Activated CD8-positive, alpha-beta memory T cell treated with anti-CD3 and anti-CD28 coated beads, Interleukin-2, amount 10 ng/mL, durations not matched to agents 7 days and 5 days (primary cell): ENCODE measurements at places on chromosomes 3 and 15.

GRCh38 chr3:194312186-194312742 is 38.9 kb downstream of the CPN2 start:
- DNase-seq, result no peak
- H3K4me3 ChIP-seq, result no peak overlapping the region
- H3K4me1 ChIP-seq, result peaks cover 59% of the 10 kb centered on the region
- peaks cover 2% of the 10 kb centered on the region for H3K36me3 ChIP-seq
- H3K27me3 ChIP-seq, result peaks cover 59% of the 10 kb centered on the region

GRCh38 chr3:122233101-122233952 is 49.9 kb downstream of the CASR start:
- peaks cover 31% of the 10 kb centered on the region for H3K4me1 ChIP-seq
- H3K36me3 ChIP-seq, result no peaks in the 10 kb centered on the region
- peaks cover 26% of the 10 kb centered on the region for H3K27me3 ChIP-seq
- no peak overlapping the region for H3K4me3 ChIP-seq
- no peak for DNase-seq

DNA sequence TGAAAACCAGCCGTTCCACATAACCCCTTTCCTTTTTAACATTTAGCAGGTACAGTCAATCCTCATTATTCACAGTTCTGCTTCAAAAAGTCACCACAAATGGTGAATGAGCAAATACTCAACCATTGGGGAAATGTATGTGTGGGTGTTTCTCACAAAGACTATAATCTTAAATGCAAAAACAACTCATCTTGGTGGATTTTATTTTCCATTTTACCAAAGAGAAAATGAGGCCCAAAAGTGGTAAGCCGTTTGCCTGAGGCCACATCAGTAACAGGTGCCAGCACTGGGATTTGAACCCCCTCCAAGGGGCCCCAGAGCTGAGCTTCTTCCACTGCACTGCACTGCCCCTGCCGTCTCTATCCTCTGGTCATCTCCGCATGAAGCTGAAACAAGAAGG is 208.8 kb downstream of the OSBPL10 start:
- no peaks in the 10 kb centered on the region for H3K27me3 ChIP-seq
- H3K27ac ChIP-seq, result no peak overlapping the region
- H3K36me3 ChIP-seq, result peaks cover 4% of the 10 kb centered on the region
- DNase-seq, result no peak

GRCh38 chr15:34213690-34214089 is 3.8 kb upstream of the KATNBL1 start:
- H3K27me3 ChIP-seq, result peaks cover 5% of the 10 kb centered on the region
- no peak overlapping the region for H3K27ac ChIP-seq
- no peaks in the 10 kb centered on the region for H3K36me3 ChIP-seq
- H3K4me1 ChIP-seq, result peaks cover 7% of the 10 kb centered on the region
- no peak for DNase-seq

- H3K36me3 ChIP-seq, result no peaks in the 10 kb centered on the region
- H3K27me3 ChIP-seq, result peaks cover 15% of the 10 kb centered on the region
- H3K4me1 ChIP-seq, result peaks cover 10% of the 10 kb centered on the region
- DNase-seq, result no peak
Observed at GRCh38 chr15:76195506-76196268, 115.6 kb downstream of the ETFA start.

GRCh38 chr3:172550347-172550943 is 27.2 kb upstream of the TNFSF10 start:
- no peak overlapping the region for H3K4me3 ChIP-seq
- H3K36me3 ChIP-seq, result peaks cover 25% of the 10 kb centered on the region
